Hepatic stellate cell (primary cell): ENCODE measurements at places on chromosomes 2 and 18.

DNA sequence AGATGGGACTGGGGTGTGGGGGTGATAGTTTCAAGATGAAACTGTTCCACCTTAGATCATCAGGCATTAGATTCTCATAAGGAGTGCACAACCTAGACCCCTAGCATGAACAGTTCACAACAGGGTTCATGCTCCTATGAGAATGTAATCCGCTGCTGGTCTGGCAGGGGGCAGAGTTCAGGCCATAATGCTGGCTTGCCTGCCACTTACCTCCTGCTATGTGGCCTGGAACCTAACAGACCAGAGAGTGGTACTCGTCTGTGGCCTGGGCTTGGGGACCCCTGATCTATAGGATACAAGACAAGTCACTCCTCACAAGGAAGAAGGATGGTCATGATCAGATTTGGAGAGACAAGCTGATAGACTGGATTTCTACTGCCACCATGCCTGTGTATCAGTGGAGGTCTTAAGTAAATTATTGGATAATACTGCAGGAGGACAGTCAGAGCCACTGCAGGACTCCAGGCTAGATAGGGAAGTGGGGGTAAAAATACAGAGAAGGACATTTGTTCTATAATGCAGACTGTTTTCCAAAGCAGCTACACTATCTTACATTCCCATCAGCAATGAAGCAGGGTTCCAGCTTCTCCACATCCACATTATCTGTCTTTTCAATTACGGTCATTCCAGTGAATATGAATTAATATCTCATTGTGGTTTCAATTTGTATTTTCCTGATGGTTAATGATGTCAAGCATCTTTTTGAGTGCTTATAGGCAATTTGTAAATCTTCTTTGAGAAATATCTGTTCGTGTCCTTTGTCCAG lies 28.8 kb upstream of the APOB start:
- DNase-seq, result no peak

- no peak for DNase-seq
Measured at GRCh38 chr2:197871780-197872456, 67.5 kb downstream of the PLCL1 start.

DNA sequence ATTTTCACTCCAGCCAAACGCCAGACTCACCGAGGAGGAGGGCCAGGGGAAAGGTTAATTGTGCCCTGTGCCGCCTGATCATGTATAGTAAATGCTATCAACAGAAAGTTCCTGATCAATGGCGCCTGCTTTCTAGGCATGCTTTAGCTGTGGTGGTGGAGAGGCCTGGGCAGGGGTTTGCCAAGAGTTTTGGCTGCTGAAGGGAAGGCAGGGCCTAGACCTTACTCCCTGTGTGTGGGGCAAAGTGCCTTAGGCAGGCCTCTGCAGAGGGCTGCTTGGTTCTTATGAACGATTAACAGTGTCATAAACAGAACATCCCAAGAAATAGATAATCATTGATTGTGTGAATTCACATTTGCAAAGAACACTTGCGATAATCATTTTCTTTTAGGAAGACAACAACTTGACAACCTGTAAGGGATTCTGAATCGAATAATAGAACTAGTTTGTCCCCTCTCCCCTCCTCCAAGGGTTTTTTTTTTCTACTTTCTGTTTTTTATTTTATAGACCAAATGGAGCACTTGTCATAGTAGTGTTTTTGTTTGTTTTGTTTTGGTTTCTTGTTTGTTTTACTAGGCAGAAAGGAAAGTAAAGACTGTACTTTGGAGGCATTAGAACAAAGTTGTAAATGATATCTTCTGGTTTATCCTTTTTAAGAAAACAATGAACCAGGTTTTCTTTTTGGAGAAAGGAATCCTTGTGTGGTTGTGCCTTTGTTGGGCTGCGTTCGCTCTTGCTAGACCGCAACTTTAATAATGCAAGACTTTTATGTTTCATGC lies 6.5 kb downstream of the TSHZ1 start:
- no peak for DNase-seq

DNA sequence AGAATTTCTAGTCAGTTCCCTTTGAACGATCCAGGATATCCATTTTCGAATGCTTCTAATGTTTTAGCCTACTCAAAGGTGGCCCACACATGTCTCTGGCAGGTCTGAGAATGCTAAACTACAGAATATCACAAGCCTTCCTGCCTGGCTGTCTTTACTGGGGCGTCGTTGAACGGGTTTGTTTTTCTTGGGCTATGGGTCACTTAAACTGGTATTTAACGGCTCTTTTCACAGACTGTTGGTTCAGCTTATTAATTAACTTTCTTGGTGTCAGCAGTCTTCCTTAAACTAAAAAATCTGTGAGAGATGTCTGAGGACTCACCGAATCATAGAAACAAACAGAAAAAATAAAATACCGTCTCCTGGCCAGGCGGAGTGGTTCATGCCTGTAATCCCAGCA lies 563.2 kb upstream of the NRP2 start:
- no peak for DNase-seq

DNA sequence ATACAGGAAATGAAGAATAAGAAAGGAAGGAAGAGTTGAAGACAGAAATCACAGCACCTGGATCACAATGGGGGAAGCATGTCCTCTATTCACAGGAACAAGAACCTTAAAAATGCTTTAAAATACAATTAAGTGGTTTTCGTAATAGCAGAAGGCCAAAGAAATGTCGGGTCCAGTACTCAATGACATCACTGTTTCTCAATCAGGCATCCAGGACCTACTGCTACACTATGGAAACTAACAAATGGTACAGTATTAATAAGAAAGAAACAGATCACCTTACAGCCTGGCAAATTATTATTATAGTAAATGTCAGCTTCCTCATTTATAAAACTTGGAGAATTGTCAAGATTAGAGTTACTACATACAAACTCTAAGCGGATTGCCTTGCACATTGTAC lies 15.8 kb downstream of the HNRNPLL start:
- DNase-seq, result no peak

DNA sequence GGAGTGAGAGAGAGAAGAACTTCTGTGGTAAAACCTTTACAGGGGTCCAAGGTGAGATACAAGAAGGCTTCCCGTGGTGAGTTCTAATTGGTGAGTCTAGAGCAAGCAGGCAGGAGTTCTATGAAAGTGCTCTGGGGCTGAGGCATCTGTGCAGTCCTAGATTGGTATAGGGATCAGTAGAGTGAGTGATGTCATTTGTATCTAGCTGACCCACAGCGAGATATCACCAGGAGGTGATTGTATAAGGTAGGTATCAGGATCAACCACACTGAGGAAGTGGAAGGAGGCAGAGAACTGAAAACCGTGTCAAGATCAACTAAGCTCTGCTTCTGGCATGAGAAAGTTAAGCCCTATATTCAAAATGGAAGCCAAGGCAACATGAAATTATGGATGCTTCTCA lies 1648.9 kb upstream of the TMEFF2 start:
- no peak for DNase-seq

DNA sequence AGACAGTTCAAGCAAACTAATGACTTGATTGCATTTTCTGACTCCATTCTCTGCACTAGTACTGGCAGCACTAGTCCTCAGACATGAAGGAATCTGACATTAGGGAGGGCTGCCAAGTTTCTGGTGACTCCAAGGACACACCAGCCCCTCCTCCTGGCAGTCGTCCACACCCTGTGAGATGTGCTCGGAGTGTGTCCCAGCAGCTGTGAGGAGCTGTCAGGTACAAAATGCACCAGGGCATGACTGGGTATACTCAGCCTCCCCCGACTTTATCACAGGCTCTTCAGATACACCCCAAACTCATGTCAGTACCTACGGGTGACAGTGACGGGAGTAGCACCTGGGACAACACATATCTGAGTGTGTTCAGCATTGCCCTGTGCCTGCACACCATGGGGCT lies 43.1 kb downstream of the EDAR start:
- no peak for DNase-seq

- DNase-seq, result no peak
Measured at GRCh38 chr2:193966590-193966989, 1690.4 kb upstream of the SLC39A10 start.

DNA sequence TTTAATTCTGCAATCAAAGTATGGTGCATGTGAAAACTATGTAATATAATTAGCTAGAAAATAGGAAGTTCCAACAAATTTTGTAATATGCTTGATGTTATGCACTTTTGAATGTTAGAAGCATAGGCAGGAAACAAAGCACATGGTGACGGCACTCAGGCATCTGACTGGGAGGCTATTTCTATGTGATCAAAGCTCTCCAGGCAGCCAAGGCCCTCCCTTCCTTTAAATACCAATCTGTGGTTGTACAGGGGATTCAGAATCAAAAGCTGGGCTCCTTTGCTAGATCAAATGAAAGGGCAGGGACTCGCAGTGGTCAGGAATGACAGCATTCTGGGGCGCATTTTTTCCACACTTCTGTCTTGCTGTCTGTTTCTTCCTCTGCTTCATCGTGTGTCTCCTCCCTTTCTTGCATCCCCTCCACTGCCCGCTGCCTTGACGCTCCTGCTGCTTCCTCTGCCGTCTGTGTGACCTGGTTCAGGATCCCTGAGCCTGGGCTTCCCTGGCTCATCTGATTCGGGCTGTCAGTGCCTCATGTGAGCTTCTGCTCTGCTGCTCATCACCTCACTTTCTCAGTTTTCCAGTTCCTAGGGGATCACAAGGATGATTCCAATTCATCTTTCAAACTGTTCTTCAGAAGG lies 30.9 kb downstream of the TMEM182 start:
- DNase-seq, result no peak

DNA sequence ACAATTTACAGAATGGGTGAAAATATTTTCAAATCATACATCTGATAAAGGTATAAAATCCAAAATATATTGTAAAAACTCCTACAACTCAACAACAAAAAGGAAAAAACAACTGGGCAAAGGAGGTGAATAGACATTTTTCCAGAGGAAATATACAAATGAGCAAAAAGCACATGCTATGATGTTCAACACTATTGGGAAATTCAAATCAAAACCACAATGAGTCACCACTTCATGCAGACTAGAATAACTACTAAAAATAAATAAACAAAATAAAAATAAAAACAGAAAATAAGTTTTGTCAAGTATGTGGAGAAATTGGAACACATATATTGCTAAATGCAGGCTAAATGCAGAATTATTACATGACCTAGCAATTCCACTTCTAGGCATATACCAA lies 120.9 kb downstream of the FSIP2 start:
- DNase-seq, result no peak

- peak; percentile 88 for DNase-seq
Measured at GRCh38 chr2:127591221-127591923, 54.6 kb upstream of the GPR17 start.

DNA sequence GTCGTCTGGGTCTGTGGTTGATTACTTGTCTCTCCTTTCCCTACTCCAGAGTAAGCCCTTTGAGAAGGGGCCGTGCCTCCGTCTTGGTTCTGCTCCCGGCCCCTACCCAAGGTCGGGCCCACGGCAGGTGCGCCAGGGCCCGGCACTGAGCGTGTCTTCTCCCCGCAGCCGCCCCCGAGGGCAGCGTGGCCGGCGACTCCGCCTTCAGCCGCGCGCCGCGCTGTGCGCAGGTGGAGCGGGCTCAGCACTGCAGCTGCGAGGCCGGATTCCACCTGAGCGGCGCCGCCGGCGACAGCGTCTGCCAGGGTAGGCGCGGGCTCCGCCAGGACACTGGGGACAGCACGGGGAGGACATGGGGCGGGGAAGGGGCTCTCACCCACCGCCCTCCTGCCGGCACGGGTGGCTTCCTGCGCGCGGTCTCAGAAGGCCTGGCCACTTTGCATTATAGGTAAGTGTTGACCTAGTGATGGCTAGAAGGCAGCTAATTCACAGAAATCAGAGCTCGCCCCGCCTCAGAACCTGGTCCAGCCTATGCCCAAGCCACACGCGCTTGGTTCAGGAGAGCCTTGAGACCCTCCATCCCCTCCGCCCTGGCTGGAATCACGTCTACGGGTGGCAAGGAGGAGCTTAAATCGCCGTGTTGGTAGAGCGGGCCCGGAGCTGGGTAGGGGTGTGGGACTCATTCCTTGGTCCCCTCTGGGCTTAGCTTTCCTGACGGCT lies 43.5 kb downstream of the FBLN7 start:
- no peak for DNase-seq

- DNase-seq, result no peak
Measured at GRCh38 chr2:127893033-127893432, 7.3 kb upstream of the AMMECR1L start.

DNA sequence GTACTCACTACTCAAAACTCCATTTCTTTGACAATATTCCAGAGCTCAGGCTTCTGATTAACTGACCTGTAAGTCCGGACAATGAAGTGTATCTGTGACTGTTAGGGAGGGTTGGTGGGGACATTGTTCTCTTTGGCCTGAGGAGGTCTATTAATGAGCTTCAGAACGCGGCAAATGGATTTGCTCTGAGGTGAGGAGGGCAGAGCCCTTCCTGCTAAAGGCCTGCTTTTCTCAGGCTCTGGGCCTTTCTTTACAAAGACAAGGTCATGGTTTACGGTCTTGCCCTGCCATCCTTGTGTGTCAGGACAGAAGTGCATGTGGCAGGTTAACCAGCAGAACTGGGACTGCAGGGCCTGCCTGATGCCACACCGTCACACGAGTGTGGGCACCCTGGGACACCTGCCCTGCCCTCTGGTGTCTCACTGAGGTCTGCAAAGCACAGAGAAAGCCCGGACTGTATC lies 7.2 kb downstream of the ALKAL2 start:
- DNase-seq, result no peak

DNA sequence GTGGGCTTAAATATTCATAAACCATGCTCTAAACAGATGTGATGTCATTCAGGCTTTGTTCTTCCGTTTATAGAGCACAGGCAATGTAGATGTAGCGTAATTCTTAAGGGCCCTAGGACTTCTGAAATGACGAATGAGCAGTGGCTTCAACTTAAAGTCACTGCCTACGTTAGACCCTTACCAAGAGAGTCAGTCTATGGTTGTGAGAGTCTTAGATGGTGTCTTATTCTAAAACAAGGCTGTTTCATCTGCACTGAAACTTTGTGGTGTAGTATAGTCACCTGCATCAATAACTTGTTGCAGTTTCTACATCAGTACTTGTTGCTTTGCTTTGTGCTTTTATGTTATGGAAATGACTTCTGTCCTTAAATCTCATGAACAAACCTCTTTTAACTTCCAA lies 56.0 kb downstream of the PIK3C3 start:
- DNase-seq, result no peak

DNA sequence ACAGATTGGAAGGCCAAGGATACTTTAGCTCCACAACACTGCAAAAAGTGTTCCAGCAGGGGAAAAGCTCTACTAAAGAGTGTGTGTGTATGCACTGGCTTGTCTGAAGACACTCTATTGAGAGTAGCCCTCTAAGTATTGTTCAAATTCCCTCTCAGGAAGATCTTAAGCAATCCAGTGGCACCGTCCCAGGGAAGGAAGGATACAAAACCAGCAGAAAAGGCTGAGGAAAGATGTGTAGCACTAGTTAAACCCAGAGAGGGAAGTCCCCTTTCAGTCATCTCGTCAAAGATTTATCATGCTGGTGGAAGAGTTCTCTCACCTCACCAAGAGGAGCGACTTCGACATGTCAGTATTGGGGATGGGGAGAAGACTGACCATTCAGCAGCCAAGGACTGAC lies 50.5 kb downstream of the DHRS9 start:
- DNase-seq, result no peak

- DNase-seq, result no peak
Measured at GRCh38 chr18:36350251-36350651, 52.7 kb downstream of the FHOD3 start.

DNA sequence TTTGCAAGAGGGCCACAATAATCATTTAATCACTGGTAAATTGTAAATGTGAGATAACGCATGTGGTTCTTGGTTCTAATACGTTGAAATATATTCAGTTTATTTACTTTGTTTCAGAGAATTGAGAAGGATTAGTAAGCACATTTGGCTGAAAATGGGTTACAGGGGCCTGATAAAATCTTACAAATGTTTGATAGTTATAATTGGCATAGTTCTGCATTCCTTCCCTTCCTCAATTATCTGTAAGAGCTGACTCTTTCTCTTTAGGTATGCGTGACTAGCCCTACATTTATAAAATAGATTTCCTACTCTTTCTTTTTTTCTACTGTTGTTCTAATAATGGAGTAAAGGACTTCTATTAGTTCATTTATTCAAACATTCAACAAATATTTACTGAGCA lies 685.2 kb downstream of the NUP35 start:
- DNase-seq, result no peak
